ENCODE measurements at places on chromosomes 6 and 20.
A peak's percentile ranks its signal among the peaks of the same experiment; 100 is the strongest.

DNA sequence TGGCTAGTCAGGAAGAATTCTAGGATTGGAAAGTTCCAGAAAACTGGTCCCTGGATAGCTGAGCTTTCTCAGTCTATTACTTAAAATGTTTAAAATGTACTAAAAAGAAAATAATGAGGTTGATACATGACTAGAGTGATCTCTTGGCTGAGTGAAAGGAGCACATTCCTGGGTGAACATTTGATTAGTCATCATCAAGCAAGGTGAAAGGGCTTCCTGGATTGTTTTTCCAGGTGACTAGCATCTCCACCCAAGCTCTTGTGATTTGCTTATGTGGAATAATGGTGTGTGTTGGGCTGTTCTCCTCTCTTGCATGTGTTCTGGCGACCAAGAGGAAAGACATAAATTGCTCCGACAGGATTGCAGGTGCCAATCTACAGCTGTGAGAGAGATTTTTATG lies 42.9 kb downstream of the PKIB start:
- DNase-seq = peak; percentile 6

DNA sequence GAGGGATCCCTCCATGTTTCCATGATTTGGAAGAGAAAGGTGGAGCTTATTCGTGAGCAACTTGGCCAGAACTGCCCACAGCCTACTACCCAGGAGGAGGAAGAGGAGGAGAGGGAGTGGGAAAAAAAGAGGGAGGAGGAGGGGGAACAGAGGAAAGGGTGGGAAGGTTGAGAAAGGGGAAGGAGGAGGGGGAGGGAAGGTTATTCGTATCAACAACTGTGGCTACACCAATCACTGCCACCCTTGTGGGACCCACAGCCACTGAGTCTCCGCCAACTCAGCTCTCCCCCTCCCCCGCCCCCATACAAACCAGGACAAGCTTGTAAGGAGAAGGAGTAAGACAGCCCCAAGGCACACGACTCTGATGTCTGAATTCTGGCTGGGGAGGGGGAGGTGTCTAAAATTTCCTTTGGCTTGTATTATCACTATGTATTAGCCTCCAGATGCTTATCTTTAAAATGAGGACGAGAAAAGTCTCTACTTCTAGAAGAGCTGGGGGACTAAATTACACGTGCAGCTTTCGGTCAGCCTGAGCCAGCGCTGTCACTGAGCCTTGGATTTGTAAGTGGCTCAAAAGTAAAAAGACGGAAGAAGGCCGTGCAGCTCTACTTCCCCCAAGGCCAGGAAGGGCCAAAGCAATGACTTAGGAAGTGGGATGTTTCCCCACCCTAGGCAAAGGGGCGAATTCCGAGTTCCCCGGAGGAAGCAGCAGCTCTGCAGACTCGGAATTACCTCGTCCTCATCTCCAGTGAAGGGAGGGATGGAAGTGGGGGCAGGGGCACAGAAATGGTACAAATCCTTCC lies 1.0 kb downstream of the FKBP1A start:
- no peak for DNase-seq

- DNase-seq = peak; percentile 71
Observed at GRCh38 chr6:28863604-28864325, 60.0 kb downstream of the TRIM27 start.

- peak; percentile 61 for DNase-seq
Observed at GRCh38 chr6:138455746-138456400, 43.4 kb downstream of the NHSL1 start.

- no peak for DNase-seq
Observed at GRCh38 chr6:12315292-12316081, 25.3 kb downstream of the EDN1 start.

DNA sequence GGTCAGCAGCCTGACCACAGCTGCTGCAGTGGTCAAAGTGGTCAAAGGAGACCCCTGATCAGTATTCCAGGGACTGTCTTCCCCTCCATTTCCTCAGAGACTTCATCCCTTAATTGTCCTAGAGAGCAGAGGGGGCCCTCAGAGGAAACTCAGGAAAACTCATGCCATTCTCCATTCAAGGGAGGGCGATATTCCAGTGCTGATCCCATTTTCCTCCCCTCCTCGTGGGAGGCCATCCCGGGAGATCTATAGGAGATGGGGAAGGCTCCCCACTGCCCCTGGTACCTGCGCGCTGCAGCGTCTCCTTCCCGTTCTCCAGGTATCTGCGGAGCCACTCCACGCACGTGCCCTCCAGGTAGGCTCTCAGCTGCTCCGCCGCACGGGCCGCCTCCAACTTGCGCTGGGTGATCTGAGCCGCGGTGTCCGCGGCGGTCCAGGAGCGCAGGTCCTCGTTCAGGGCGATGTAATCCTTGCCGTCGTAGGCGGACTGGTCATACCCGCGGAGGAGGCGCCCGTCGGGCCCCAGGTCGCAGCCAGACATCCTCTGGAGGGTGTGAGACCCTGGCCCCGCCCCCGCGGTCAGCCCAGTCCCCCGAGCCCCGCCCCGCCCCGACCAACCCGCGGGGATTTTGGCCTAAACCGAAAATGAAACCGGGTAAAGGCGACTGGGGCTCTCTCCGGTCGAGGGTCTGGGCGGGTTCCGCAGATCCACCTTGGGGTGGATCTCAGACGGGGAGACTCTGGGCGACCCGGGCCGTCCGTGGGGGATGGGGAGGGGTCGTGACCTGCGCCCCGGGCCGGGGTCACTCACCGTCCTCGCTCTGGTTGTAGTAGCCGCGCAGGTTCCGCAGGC lies 878 bp downstream of the HLA-C start:
- DNase-seq = no peak

GRCh38 chr20:47391276-47392010 lies 34.9 kb upstream of the ZMYND8 start:
- DNase-seq = no peak

DNA sequence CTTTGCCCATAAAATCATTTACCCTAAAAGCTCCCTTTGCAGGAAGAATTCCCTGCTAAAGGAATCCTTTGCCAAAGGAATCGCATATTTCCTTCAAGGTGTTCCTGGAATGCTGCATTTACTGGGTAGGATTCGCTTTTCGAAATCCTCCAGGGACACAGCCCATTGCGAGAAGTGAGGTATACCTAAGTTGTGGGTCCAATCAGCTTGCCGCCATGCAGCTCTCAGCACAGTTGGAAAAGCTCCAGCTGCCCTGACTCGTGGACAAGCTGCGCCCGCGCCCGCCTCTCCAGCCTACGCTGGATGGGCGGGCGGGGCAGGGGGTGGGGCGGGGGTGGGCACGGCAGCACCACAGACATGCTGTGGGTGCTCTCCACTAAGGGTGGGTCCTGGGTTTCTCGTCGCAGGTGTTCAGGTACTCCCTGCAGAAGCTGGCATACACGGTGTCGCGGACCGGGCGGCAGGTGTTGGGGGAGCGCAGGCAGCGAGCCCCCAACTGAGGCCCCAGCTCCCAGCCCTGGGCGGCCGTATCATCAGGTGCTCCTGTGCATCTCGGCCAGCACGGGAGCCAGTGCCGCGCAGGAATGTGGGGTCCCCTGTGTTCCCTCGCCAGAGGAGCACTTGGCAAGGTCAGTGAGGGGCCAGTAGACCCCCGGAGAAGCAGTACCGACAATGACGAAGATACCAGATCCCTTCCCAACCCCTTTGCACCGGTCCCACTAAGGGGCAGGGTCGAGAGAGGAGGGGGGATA lies 1.4 kb downstream of the NNAT start:
- no peak for DNase-seq

DNA sequence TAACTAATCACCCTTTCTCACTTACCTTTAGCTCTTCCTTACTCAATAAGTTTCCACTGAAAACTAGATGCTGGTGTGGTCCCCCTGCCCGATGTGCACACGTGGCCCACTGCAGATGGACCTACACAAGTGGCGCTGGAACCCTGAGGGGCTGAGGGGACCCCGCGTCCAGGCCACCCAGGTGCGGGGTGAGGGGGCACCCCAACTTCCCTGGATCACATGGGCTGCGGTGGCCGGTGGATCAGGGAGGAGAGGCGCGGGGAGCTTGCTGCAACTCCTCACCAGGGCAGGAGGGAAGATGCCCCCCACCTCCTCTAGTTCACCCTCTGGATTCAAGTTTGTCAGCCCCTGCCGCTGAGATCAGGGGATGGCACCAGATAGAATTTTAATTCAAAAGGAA lies 12.5 kb upstream of the HLA-DOA start:
- no peak for DNase-seq

DNA sequence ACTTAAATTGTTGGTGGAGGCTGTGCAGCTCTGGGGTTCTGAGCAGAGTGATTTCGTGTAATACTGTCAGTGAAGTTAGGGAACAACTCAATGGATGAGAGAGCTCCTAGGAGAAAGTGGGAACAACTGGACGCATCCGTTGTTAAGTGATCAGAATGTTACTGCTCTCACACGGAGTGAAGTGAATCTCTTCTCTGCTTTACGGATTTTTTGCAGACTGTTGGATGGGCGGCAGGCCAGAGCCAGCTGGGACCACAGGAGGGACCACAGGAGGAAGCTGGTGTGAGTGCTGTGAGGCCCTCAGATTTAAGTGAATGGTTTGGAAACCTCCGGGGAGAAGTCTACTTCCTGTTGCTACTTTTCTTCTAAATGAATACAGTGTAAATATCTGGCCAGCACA lies 23.7 kb upstream of the PPP1R14C start:
- no peak for DNase-seq

- DNase-seq = no peak
Observed at GRCh38 chr6:28078050-28078449, 2.3 kb upstream of the ZNF165 start.

GRCh38 chr6:105726902-105727655 lies 324.2 kb upstream of the PREP start:
- DNase-seq = peak; percentile 29

DNA sequence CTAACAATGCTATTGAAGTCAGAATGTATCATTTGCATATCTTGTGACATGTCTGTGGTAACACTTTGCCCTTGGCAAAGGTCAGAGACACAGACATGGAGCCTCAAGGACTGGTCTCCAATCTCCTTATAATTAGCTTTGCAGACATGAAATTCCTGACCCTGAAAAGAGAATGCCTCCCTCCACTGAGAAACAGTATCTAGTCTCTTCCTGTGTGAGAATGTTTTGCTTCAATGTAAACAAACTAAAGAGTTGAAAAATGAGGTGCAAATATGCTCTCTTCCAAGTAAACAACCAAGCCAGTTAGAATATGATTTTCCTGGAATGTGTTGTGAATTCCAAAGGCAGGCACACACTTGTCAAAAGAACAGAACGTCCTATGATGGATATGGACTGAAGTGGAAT lies 407.1 kb upstream of the MARCKS start:
- DNase-seq = no peak

GRCh38 chr6:40893021-40893420 lies 146.0 kb downstream of the UNC5CL start:
- DNase-seq = no peak

- DNase-seq = no peak
Observed at GRCh38 chr6:139748353-139749146, 374.1 kb upstream of the CITED2 start.

All from HS-5 (cell line).